ENCODE measurements at places on chromosomes 4 and X. TPM values are rescaled to one million over a fixed set of nuclear protein-coding genes. Genes with fewer than 3 reads are reported as not detected.

The GPAT3 gene
- 41.4 TPM for total RNA-seq

The TLR6 gene
- 3.7 TPM for total RNA-seq

The KIAA1210 gene
- not detected for total RNA-seq

The TMEM150C gene
- 1.3 TPM for total RNA-seq

The UGT2B10 gene
- not detected for total RNA-seq

The APELA gene
- not detected for total RNA-seq

The CD40LG gene
- not detected for total RNA-seq

The ADRA2C gene
- total RNA-seq, result 11.0 TPM

The CT45A5 gene
- total RNA-seq, result not detected

The P2RY4 gene
- not detected for total RNA-seq

The CFAP99 gene
- 0.05 TPM for total RNA-seq
